ENCODE measurements at places on chromosomes 6 and 20.

- DNase-seq, result no peak
These were observed 66.7 kb downstream of the GCNT2 start for GRCh38 chr6:10587656-10588406.

- DNase-seq, result no peak
These were observed 88.6 kb upstream of the ARID1B start for GRCh38 chr6:156688620-156688971.

DNA sequence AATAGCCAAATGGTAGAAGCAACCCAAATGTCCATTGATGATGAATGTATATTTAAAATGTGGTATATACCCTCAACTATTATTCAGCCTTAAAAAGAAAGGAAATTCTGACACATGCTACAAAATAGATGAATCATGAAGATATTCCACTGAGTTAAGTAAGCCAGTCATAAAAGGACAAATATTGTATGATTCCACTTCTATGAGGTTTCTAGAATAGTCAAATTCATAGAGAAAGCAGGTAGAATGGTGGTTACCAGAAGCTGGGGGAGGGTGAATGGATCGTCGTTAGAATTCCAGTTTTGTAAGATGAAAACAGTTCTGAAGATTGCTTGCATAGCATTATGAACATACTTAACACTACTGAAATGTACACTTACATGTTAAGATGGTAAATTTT, 214.3 kb upstream of the MYLIP start:
- DNase-seq, result no peak

- no peak for DNase-seq
These were observed 42.4 kb downstream of the SLC2A10 start for GRCh38 chr20:46751856-46752255.

- DNase-seq, result no peak
These were observed 178.3 kb upstream of the MCHR2 start for GRCh38 chr6:100172322-100172713.

DNA sequence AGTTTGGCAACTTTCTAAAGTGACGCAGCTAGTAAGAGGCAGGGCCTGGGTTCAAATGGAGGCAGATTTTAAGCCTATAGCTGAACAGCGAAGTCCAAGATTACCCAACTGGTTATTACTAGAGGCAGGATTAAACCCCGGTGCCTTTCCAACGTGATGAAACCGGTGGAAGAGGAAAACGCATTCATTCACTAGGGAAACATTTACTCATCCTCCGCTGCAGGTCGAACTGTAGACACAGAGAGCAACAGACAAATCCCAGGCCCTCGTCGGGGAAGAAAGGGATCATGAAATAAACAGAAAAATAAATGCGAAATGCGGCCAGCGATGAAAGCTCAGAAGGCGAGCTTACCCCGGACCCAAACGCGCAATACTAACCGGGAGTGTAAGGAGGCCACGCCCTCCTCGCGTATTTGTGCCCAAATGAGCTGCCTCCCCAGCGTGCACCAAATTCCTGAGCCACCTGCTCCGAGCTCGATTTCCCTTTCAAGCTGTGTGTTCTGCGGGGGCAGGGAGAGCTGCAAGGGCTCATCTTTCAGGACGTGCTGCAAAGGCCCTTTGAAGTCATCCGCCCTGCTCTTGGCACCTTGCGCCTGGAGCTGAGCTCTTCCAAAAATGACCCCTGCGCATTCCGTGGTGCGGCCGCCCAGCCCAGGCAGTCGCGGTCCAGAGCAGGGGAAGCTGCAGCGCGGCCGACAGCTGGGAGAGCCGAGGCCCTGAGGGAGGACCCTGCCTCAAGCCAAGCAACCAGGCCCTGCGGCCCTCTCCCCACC, 46.9 kb downstream of the PDYN start:
- no peak for DNase-seq

DNA sequence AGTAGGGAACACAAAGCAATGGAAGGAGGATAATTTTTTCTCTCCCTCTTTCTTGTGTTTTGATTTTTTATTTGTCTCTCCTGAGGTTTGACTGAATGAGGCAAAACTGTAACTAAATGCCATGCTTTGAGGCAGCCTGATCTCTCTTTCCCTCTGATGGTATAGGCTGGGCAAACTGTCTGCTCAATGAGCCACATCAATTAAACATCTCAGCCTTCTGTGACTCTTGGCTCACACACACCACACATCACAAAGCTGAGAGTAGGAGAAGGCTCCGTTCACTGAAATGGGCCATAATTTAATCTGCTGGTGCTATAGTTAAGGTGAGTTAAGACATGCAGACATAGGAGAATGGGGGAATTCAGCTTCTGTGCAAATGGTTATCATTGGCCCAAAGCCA, 28.1 kb upstream of the SCGN start:
- DNase-seq, result no peak
